ENCODE measurements at places on chromosomes 6 and 20.

- DNase-seq = no peak
Measured at GRCh38 chr6:160355001-160355400, 6.8 kb downstream of the SLC22A3 start.

- DNase-seq = no peak
Measured at GRCh38 chr20:11716239-11716944, 201.3 kb upstream of the BTBD3 start.

- DNase-seq = no peak
Measured at GRCh38 chr6:111548368-111548767, 57.3 kb downstream of the TRAF3IP2 start.

GRCh38 chr20:48679011-48679410 is 148.8 kb downstream of the PREX1 start:
- DNase-seq = no peak

DNA sequence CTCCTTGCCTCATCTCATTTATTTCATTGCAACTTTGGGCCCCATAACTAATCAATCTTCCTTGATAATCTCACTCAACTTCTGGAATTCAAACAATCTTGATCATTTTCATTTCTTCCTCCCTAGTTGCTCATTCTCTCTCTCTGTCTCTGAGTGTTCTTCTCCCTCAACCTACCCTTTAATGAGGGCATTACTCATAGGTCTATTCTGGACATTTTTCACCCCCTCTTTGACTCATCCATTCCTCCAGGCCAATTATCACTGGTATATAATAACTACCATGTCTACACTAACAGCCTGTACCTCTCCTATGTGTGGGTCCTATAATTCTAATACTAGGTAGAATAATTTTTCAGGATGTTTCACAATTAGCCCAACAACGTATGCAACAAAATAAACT is 78.8 kb downstream of the COL21A1 start:
- DNase-seq = no peak

DNA sequence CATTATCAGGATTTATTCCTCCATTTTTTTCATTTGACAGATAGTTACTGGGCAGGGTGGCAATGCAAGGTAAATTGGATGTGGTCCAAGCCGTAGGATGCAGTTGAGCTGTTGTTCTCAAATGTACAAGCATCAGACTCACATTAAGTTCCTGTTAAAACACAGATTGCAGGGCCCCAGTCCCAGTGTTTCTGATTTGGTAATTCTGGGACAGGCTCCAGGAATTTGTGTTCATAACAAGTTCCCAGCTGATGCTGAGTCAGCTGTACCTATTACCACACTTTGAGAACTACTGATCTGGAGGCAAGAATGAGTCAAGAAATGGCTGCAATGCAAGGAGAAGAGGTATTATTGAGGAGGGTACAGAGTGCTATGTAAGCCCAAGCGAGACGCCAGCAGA is 11.7 kb downstream of the TMEM244 start:
- DNase-seq = no peak

GRCh38 chr6:63816401-63816981 is 180.9 kb downstream of the PHF3 start:
- DNase-seq = no peak

DNA sequence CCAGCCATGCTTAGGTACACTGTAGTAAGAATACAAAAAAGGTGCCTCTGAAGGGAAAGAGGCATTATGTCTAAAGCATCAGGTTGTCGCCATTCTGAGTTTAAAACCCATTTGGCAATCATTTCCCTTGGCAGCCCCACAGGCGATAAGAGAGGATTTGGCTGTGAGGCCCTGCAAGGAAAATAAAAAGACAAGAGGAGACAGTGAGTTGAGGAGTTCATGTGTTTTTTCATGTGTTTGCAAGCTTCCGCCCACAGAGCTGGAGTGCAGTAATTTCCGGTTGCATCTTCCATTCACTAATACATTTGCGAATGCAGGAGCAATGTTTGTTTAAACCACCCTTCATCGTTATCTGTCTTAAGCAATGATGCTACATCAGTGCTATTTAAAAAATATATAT is 138.5 kb upstream of the SOX4 start:
- DNase-seq = no peak

DNA sequence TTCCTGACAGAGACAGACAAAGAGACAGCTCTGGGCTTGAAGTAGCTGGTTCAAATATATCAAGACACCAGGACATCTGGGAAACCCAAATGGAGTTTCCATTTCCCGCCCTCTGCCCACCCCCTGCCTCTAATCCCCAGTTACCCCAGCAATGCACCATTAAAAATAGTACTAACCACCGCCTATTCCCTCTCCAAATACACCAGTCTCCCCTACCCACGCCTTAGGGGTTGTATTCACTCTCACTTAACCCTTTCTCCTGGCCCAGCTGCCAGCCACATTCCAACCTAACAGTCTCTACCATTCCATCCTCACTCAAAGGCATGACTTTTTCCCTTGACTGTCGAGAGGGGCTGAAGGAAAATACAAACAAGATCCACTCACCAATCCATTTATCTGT is 22.4 kb downstream of the GABBR1 start:
- no peak for DNase-seq

DNA sequence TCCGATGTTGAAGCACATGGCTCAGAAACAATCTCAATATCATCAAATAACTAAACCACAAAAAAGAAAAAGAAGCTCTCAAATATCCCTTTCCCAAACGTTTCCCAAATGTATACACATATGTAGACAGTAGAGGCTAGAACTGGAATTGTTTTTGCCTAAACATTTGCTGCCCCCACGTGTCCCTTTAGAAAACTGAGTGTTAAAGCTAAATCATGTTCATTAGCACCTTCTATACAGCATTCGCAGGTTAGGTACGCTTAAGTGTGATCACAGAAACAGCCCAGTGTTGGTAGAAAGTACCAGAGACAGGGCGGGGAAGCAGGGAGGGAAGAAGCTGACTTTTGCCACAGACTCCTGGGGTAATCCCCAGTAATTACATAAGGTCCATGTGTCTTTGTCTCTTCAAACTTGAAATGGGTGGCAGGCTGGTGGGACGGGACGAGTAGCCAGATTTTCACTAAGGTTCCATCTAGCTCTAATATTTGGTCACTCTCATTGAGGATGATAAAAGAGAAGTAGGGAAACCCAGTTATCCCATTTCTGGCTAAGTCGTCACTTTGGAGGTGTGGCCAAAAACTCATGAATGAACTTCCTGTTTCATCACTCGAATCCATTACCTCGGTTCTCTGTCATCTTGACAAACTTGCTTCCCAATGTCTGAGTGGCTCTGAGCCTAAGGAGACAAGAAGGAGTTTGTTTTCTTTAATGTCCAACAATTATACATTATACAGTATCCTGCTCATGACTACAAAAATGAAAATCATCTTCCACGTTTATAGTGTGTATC is 15.0 kb upstream of the TFAP2A start:
- DNase-seq = no peak

- no peak for DNase-seq
Measured at GRCh38 chr20:7449269-7449668, 491.0 kb downstream of the HAO1 start.

- DNase-seq = no peak
Measured at GRCh38 chr6:14174226-14174625, 56.7 kb downstream of the CD83 start.

DNA sequence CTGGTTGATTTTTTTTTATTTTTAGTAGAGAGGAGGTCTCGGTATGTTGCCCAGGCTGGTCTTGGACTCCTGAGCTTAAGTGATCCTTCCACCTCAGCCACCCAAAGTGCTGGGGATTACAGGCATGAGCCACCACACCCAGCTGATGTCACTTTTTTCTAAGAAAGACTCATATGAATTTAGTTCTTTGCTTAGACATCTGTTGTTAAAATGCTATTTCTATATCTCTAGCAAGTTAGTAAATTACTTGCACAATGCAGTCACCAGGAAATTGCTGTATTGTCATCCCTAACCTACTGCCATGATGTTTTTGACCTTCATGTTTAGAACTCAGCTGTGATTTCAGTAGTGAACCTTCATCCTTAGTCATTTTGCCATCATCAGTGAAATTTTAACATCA is 5.7 kb downstream of the KDM1B start:
- no peak for DNase-seq

GRCh38 chr20:62782149-62782892 is 14.0 kb upstream of the MRGBP start:
- DNase-seq = no peak

- DNase-seq = no peak
Measured at GRCh38 chr20:57476084-57476526, 48.8 kb downstream of the CTCFL start.

DNA sequence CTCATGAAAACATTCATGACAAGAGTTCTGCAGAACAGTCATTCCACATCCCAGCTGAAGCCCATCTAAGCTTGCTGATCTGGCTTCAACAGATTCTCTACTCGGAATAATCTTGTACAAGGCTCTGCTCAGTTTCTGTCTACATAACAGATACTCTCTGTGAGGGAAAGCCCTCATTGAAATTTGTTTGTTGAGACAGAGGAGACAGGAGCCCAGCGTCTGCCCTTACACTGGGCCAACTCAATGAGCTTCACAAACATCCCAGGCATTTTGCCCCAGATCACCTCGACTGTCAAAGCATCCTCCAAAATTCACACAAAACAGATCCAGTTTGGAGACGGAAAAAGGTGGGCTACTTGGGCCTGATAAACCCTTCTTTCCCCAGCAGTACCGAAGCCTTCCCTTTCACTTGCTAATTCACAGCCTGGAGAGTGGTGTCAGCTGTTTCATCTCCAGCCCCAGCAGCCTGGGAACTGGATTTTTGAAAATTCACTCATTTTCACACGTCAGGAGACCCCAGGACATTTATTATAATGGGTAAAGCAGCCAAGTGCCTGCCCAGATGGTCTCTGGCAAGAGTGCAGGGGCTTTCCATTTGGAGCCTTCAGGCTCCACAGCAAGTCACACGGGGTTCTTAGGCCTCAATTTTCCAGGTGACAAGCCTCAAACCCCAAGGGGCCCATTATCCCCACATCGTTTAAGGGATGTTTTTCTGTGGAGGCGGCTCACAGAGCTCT is 7.3 kb downstream of the CCDC167 start:
- no peak for DNase-seq

- no peak for DNase-seq
Measured at GRCh38 chr6:10578723-10579122, 57.6 kb downstream of the GCNT2 start.

GRCh38 chr6:45955597-45955996 is 60.1 kb downstream of the CLIC5 start:
- no peak for DNase-seq

GRCh38 chr6:7201444-7201731 is 93.6 kb downstream of the RREB1 start:
- no peak for DNase-seq

GRCh38 chr6:142851601-142852000 is 93.4 kb downstream of the HIVEP2 start:
- no peak for DNase-seq

- DNase-seq = no peak
Measured at GRCh38 chr6:158328952-158329351, 16.7 kb downstream of the TULP4 start.

DNA sequence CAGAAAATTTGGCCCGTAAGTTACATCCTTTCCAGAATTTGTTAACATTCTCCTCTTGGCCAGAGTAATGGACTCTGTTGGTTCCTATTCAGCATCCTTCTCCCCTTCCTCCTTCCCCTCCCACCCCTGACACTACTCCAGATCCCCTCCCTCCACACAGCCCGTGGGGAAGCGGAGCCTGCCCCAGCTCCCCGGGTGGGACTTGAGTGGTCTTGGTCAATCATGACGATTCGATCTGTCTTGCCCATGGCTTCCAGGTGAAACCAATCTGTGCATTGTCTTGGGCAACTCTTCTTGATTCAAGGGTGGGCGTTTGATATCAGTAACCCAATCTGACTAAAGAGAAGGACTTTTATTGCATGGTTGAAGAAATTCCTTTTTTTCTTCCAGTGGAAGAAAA is 143.9 kb downstream of the ANKRD60 start:
- no peak for DNase-seq

- no peak for DNase-seq
Measured at GRCh38 chr20:64091770-64092169, 7.6 kb upstream of the LKAAEAR1 start.

GRCh38 chr6:66970373-66970772 is 1263.3 kb upstream of the EYS start:
- no peak for DNase-seq

- peak; percentile 51 for DNase-seq
Measured at GRCh38 chr6:30463651-30464618, 25.4 kb upstream of the HLA-E start.

- no peak for DNase-seq
Measured at GRCh38 chr6:84017709-84018452, 15.7 kb upstream of the MRAP2 start.

- no peak for DNase-seq
Measured at GRCh38 chr20:40776466-40777457, 87.7 kb upstream of the MAFB start.

DNA sequence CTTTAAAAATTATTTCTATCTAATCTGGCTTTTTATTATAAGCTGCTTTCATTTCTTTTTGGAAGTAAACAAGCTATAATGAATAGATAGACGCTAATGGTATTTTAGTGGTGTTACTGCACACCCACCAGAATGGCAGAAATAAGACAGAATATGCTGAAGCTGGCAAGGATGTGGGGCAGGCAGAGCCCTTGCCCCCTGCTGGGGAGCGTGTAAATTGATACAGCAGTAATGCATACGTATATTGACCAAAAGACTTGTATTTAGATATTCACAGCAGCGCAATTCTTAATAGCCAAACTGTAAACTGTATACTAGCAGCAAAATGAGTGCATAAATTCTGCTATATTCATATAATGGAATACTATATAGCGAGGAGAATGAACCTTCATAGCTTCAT is 35.3 kb downstream of the TMEM181 start:
- no peak for DNase-seq

DNA sequence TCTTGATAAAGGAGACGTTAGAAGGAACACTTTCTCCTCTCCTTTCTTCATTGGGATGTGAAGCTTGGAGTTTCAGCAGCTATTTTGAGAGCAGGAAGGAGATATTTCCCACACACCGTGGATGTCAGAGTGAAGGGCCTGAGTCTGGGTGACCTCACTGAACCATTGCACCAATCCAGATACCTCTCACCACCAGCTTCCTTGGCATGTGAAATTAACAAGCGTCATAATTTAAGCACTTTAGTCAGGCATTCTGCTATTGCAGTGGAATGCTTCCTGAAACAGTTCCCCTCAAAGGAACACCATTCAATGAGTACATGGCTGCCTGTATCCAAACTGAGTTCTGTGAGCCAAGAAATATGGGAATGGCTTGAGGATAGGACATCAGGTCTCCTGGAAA is 83.7 kb downstream of the CHMP4B start:
- DNase-seq = no peak

DNA sequence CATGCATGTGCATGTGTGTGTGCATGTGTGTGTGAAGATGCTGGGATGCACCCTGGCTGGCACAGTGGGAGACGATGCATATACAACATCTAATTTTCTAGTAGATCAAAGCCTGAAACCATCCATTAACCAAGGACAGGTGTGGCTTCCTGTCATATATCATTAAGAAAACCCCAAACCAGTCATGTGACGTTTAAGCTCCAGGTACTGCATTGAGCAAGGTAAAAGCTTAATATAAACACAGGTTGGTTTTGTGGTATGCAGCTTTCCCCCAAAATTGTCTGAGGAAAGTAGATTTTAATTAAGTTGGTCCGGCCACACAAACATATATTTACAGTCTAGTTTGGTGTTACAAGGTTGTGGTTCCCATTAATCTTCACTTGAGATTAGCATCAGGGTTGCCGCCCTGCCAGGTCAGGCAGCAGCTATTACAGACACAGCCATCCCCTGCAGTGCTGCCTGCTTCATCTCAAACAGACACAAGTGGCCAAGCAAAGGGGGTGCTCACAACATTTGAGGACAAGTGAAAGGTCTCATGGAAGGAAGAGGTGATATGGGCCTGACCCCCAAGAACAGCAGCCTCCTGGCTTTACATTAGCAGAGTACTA is 48.6 kb upstream of the NAA20 start:
- DNase-seq = no peak

- DNase-seq = peak; percentile 56
Measured at GRCh38 chr6:37170273-37171200, 585 bp downstream of the PIM1 start.

Data from stimulated activated CD4-positive, alpha-beta T cell treated with anti-CD3 and anti-CD28 coated beads, Interleukin-4, amount 100 ng/mL, for 1 hour (primary cell).